Stimulated activated CD8-positive, alpha-beta memory T cell treated with anti-CD3 and anti-CD28 coated beads, Interleukin-12 subunit alpha, Interleukin-12 subunit beta, amount 100 ng/mL, for 1 hour (primary cell): ENCODE measurements at places on chromosomes 5 and 9.

- DNase-seq = no peak
These were observed 15.0 kb upstream of the TTC33 start for GRCh38 chr5:40770764-40771163.

DNA sequence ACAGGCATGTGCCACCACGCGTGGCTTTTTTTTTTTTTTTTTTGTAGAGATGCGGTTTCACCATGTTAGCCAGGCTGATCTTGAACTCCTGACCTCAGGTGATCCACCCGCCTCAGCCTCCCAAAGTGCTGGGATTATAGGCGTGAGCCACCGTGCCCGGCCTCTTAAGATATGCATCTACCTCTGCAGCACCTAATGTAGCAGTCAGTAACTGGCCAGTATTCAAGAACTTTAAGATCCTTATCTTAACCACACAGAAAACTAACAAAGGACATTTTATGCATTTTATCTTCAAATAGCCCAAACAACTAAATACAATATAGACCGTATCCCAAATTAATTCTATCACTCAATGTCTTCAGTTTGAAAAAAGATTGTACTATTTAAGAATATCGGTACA lies 618.7 kb downstream of the TLE1 start:
- no peak for DNase-seq

DNA sequence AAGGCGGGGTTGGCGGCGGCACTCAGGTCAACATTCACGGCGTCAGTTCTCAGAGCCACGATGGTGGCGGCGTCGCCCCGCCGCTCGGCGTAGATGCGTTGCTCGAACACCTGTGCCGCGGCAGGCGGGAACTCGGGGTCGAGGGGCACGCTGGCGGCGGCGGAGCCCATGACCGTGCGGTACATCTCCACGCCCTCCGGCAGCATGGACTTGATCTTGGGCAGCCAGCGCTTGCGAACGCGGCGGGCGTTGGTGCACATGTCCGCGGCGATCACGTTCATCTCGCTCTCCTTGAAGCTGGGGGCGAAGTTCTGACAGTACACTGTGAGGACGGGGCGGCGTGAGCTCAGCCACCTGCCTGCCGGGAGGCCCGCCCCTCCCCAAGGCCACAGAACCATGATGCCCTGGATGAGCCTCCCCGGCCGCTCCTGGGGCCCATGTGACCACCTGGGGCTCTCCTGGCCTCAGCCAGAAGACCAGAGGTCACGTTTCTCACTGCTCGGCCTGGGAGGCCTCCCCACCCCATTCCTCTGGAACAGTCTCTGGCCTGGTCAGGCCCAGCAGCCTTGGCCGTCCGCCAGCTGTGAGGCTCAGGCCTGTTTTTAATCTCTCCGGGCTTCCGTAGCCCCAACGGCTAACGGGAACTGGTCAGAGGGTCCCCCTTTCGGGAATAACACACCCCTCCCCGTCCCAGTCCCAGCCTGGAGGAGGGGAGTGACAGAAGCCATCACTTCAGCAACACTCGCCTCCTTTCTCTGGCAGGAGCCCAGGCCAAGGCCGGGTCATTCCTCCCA lies 50.7 kb upstream of the UBAC1 start:
- DNase-seq = no peak

DNA sequence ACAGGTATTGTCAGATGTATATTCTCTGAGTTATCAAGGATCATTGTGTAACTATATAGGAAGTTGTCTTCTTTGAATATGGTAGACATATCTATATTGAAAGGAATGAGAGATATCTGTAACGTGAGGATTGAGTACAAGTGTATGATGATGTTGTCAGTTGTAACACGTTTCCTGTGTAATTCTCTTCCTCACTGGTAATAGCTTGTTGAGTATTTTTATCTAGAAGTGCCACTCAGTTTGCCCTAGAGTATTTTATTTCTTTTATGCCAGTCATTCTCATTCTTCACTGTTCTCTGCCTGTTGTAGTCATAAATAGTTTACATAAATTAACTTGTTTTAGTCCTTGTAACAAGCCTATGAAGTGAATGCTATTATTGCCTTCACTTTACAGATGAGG lies 172.1 kb downstream of the BAAT start:
- no peak for DNase-seq

DNA sequence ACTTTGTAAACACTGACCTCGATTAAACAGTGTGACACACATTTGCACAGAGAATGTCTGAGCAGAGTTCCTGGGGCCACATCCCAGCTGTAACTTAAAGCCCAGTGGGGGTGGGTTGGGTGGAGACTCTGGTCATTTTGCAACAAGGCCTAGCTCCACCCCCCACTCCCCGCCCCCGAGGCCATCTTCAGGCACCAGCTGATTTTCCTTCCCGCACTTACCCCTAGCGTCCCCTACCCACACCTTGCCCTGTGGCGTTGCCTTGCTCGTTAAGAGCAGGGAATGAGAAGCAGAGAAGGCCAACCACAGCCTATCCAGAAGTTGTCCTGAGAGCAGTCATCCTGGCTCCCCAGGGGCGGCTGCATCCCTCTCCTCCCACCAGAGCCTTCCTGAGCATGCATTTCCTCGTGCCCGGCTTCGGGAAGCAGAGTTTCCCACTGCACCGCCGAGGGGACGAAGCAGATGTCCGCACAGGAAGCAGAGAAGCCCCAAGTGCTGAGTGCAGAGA lies 101.7 kb upstream of the SARDH start:
- DNase-seq = no peak

GRCh38 chr9:7479300-7479699 lies 320.3 kb downstream of the DMAC1 start:
- DNase-seq = no peak

- DNase-seq = no peak
These were observed 973 bp downstream of the PLPPR1 start for GRCh38 chr9:101029315-101030085.

DNA sequence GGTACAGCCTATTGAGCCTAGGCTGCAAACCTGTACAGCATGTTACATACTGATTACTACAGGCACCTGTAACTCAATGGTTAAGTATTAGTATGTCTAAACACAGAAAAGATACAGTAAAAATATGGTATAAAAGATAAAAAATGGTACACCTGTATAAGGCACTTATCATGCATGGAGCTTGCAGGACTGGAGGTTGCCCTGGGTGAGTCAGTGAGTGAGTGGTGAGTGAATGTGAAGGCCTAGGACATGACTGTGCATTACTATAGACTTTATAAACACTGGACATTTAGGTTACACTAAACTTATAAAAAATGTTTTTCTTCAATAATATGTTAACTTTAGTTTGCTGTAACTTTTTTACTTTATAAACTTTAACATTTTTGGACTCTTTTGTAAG lies 171.3 kb downstream of the SLC28A3 start:
- DNase-seq = no peak

DNA sequence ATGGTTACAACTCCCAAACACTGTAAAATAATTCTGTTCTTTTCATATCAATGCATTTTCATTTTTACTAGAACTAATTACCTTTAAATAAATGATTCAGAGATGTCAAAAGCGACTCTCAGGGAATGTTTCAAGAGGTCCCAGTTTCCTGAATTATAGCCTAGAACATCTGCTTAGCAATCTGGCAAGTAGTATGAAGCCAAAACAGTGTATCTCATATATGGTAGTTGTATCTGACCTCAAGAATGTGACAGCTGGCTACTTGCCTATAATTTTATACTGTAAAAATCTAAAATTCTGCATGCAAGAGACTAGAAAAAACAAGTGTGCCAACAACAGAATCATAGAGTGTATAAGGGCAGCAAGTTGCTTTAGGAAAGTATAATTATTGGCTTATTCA lies 187.7 kb upstream of the POU5F2 start:
- DNase-seq = no peak

- no peak for DNase-seq
These were observed at the start of gene FBXL7 for GRCh38 chr5:15499528-15500324. Gene FBXL7, plus strand, starts transcription at chr5:15500180.

DNA sequence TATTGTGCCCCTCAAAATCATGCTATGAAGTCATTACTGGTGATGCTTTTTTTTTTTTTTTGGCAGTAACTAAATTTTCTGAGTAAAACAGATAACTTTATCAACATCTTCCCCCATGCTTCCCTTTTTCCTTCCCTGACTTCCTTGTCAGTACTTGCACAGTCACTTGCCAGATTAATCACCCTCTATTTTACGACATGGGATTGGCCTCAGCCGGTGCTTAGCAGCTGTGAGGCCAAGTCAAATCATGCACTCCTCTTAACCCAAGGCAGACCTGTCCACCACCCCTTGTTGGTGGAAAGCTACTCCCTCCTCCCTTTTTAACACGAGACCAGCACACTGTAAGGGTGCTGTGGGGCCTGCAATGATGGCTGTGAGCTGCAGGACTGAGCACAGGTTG lies 118.0 kb upstream of the OTULINL start:
- no peak for DNase-seq

DNA sequence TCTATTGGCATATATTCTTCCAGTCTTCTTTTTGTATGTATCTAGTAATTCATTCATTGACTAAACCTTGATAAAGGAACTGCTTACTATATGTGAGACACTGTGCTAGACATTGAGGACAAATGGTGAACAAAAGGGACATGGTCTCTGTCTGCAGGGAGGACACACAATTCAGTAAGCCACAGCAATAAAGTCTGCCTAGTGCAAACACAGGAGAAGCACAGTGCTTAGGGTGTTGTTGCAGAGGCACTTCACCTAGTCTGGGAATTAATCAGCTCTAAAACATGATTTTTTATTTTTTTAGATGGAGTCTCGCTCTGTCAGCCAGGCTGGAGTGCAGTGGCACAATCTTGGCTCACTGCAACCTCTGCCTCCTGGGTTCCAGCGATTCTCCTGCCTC lies 6.4 kb upstream of the CCL28 start:
- no peak for DNase-seq

- DNase-seq = no peak
These were observed 104.8 kb upstream of the RAD23B start for GRCh38 chr9:107178293-107178692.

- DNase-seq = no peak
These were observed 556.7 kb upstream of the TLE4 start for GRCh38 chr9:79014929-79015699.

DNA sequence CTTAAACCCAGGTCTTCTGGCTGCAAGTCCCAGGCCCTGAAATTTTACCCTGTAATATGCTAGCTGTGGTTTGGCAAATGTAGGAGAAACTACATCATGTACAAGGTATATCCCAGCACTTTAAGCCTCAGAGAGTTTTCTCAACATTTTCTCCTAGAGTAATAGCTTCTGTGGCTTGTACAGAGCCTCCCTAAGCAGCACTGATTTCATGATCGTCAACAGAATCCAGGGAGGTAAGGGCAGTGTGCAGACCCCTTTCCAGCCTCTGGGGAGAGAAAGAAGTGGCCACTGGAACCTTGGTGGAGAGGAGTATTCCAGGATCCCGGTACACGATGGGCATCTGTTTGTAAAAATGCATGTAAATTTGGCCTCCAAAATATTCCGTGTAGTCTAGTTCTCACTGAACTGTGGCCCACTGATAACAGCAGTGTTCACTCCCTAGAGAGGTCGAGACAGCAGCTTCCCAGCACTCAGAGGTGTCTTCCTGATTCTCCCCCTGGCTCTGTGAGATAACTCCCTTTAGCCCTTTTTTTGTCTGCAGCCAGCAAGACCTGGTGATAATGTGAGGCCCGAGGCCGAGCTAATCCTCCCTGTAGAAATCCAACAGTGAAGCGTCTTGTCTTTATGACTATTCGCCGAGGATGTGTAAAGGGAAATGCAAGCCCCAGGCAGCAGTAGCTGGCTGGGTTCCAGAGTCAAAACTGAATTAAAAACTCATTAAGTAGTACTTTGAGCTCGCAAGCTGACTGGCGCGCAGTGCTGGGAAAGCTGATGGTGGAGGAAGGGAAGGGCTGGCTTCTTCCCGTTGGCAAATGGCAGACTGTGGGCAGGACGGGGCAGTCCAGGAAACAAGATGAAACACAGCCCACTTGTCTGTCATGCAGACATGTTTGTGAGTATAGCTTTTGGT lies 59.0 kb downstream of the MAP1B start:
- DNase-seq = no peak

DNA sequence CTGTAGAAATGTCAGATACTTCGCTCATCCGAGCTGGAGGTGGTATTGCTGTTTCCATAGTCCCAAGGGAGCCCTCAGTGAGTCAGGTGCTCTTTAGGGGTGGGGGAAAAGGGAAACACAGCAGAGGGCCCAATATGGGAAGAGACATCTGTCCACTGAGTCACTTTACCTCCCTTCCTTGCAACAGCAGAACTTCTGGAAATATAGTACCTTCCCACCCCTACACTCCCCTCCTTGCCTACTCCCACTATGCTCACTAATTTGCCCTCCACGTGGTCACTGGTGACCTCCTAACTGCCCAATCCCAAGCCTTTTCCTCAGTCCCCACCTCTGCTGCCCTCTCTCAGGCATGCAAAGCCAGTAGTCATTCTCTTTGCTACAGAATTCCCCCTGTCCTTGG lies 1.9 kb downstream of the HK3 start:
- no peak for DNase-seq

GRCh38 chr9:111163716-111164389 lies 125.6 kb upstream of the LPAR1 start:
- DNase-seq = no peak

GRCh38 chr9:136587145-136587943 lies 41.5 kb upstream of the NOTCH1 start:
- no peak for DNase-seq

GRCh38 chr5:115995351-115995750 lies 33.1 kb downstream of the LVRN start:
- no peak for DNase-seq

DNA sequence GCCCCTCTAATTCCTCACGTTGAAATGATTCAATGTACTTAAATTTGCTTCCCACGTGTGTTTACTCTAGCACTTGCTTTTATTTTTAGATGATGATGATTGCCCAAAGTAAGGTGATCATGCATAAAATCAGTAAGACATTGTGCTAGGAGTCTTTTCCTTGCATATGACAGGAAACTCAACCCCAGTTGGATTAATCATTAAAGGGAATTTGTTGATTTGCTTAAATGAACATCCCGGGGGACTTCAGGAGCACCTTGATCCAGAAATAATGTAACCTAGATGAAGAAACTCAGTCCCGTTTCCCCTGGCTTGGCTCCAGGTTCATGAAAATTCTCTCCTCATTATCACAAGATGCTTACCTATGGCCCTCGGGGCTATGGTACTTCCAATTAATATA lies 106.1 kb upstream of the STC2 start:
- no peak for DNase-seq

DNA sequence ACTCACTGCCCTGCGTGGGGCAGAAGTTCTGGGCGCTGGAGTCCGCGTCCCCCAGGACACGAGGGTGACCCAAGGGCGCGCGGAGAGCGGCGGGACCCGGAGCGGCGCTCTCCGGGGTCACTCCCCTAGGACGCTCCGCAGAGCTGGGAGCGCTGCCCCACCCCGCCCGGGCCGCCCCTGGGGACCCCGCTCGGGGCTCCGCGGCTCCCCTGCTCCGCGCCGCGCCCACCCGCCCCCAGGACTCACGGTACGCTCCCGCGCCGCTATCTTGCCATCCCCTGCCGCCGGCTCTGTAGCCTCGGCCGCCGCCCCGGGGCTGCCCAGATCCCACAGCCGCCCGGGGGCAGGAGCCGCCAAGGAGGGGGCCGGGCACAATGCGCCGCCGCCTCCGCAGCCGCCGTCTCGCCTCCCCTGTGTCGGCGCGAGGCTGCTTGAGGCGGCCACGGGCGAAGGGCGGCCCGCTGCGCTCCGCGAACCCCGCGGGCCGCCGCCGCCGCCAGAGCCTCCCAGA lies 303 bp downstream of the LIFR start:
- no peak for DNase-seq
